Suppressor macrophage treated with lipopolysaccharide for 1 hour (primary cell): ENCODE measurements at places on chromosomes 7 and 10.

DNA sequence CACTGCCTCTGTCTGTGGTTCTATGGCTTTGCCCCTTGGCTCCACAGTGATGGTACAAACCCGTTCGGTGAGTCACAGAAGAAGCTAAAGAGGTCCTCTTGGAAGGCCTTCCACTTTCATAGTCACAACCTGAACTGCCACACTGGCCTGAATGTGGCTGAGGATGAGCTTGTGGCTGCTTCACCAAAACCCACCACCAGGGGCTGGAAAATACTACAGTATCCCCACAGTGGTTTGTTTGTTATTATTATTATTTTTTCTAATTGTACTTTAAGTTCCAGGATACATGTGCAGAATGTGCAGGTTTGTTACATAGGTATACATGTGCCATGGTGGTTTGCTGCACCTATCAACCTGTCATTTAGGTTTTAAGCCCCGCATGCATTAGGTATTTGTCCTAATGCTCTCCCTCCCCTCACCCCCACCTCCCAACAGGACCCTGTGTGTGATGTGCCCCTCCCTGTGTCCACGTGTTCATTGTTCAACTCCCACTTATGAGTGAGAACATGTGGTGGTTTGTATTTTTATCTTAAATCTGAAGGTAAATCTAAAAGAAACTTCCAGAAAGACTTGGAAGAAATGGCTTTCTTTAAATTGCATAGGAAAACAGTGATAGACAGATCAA, 160.8 kb upstream of the NPSR1 start:
- no peak for DNase-seq

- DNase-seq: peak; percentile 92
Measured at GRCh38 chr10:80528185-80528700, 9.5 kb upstream of the SH2D4B start.

- no peak for DNase-seq
Measured at GRCh38 chr10:6504296-6504695, 75.8 kb downstream of the PRKCQ start.

DNA sequence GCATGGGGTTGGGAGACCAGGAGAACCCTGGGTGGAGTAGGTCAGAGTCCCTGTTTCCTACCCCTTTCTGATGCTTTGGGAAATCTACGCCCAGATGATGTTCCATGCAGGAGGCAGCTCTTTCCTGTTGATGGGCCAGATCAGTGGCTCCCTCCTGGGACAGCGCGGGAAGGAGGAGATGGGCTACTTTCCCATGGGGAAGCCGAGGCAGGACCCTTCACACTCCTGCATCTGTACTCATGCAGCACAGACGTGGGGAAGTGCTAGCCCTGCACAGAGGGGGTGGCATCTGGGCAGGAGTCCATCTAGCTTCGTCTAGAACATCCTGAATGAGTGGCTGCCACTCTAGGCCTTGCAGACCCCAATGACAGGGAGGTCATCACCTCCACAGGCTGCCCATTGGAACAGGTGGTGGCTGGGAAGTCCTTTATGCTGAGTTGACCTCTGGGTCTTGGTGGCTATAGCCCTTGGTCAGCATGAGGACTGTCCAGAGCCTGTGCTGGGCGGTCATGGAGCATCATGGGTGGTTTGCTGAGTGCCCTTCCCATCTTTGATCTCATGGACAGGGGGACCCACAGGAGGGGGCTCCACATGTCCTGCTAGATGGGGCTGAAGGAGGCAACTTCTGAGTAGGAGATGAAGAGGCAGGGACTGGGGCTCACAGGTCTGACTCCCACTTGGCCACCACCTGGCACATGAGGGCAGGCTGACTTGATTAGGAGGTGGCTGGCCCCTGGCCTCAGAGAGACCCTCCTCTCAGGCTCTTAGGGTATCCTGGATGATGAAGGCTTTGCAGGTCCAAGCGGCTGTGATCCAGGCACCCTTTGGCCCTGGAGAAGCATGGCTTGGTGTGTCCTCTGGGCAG, 24.6 kb downstream of the RAMP3 start:
- no peak for DNase-seq
